Stromal cell of bone marrow (primary cell): ENCODE measurements at places on chromosomes 16 and 17.

- DNase-seq = no peak
Observed at GRCh38 chr17:80034791-80035686, 633 bp downstream of the TBC1D16 start.

- no peak for DNase-seq
Observed at GRCh38 chr16:87447323-87447722, 45.5 kb downstream of the ZCCHC14 start.

DNA sequence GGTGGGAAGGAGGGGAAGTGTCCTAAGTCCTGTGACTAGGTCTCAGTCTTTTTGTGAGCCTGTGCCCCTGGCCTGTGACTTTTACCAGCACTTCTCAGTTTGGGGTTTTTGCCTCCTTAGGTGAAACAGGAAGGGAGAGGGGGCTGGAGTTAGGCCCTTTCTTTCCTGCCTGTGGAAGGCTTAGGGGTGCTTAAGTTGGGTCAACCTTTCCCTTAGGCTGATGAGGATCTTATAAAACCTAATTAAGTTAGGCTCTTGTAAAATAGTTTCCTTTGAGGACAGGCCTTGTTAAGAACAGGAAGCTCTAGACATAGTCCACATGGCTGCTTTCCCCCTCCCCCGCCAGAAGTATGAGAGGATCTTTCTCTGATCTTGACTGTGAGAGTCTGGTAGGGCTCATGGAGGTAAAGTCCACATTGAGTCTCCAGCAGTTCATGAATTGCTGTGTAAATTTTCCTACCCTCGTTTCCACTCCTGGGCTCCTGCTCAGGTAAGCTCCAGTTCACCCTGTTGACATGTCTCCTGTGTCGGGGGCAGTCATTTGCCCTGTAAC, 17.0 kb upstream of the DNASE1 start:
- no peak for DNase-seq

- no peak for DNase-seq
Observed at GRCh38 chr17:68737761-68738443, 136.7 kb upstream of the FAM20A start.

DNA sequence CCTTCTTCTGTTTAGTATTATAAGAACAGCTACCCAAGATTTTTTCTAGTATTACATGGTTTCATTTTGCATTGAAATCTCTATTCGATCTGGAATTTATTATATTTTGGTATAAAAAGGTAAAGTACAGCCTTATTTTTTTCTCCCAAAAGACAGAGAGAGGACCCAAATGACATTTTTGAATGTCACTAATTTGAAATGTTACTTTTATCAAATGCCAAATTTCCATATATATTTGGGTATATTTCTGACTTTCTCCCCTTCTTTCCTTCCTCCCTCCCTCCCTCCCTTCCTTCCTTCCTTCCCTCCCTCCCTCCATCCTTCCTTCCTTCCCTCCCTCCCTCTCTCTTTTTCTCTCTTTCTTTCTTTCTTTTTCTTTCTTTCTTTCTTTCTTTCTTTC, 6.2 kb upstream of the CHP2 start:
- DNase-seq = no peak

GRCh38 chr16:68640972-68641371, 4.1 kb upstream of the CDH3 start:
- DNase-seq = no peak

DNA sequence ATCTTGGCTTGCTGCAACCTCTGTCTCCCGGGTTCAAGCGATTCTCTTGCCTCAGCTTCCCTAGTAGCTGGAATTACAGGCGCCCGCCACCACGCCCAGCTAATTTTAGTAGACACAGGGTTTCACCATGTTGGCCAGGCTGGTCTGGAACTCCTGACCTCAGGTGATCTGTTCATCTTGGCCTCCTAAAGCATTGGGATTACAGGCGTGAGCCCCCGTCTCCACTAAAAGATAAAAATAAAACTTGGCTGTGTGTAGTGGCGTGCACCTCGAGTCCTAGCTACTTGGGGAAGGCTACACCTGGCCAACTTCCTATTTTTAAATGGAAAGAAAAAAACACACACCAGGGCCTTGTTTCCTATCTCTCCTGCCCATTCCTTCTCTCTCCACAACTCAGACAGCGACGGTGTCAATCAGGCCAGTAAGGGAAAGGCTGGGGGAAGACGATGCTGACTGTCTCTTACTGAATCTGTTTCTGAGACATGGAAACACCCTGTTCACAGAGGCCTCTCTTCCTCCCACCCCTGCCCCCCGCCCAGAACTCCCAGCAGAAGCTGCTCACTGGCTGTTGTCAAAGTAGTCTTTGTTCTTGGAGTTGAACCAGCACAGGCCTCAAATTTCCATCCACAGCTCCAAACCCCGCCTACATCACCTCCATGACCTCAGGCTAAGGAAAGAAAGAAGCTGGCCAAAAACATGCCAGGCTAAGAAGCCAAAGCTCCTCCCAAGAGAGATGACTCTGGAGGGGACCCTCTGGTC, 96.6 kb downstream of the NXN start:
- no peak for DNase-seq
